ENCODE measurements at places on chromosomes 6 and 20.

- no peak for DNase-seq
Measured at GRCh38 chr6:134529921-134530320, 212.0 kb upstream of the SGK1 start.

GRCh38 chr20:19995220-19995863 lies 21.8 kb upstream of the NAA20 start:
- DNase-seq, result no peak

DNA sequence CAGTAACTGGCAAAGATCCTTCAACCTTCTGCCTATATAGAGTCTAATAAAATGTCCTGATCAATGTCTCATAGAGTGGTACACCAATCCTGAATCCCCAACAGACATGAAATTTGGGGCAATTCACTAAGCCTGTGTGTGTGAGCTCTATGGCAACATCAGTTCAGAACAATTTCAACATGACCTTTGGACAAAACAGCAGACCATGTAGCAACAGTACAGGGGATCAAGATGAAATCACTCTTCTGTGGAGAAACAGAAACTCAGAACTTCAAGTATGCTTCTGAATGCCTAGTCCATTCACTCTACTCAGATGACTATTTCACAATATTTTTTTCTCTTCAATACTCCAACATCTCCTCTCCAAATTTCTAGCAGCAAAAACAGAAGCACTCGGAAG lies 49.1 kb upstream of the OPRM1 start:
- DNase-seq, result no peak

DNA sequence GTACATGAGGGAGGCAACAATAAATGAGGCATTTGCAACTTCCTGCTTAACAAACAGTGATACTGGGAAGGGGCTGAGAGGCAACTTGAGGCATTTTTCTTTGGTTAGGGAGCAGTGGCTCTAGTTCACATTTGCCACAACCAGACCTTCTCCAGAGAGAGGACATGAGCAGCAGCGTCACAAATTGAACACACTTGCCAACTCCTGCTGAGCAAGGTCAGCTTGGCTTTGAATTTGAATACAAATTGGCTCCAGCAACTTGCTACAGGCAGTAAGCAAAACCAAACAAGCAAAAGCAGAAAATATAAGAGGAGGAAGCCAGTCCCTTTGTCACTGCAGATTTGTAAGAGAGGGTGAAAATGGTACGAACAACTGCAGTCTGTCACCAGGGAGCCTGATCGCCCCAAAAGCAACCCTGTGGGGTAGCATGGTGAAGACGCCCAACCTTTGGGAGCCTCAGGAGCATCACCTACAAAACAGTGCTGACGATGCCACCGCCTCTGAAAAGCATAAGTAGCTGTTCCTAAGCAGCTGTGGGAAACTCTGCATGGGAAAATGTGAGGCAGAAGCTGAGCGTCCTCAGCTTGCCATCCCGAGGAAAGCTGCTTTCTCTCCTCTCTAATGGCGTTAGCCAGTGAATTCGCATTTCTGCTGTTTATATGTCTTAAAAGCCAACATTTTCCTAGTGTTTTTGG lies 378.7 kb downstream of the RNGTT start:
- DNase-seq, result no peak

GRCh38 chr6:64553249-64553786 lies 917.7 kb downstream of the PHF3 start:
- DNase-seq, result no peak

DNA sequence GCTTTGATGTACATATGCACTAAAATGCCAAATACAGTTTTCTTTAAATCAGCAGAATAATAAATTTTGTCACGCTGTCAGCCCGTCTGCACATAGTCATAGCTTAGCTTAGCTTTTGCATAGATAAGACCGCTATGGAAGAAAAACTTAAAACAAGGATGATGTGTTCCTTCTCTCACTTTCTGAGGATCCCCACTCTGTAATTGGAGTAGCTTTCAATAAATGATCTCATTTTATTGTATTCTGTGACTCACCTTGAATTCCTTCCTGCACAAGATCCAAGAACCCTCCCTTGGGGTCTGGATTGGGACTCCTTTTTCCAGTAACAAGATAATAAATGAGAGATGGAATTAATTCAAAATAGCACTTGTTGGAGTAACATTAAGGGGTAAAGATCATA lies 186.2 kb downstream of the CDH26 start:
- no peak for DNase-seq

GRCh38 chr20:16616317-16616716 lies 43.1 kb upstream of the KIF16B start:
- DNase-seq, result no peak

DNA sequence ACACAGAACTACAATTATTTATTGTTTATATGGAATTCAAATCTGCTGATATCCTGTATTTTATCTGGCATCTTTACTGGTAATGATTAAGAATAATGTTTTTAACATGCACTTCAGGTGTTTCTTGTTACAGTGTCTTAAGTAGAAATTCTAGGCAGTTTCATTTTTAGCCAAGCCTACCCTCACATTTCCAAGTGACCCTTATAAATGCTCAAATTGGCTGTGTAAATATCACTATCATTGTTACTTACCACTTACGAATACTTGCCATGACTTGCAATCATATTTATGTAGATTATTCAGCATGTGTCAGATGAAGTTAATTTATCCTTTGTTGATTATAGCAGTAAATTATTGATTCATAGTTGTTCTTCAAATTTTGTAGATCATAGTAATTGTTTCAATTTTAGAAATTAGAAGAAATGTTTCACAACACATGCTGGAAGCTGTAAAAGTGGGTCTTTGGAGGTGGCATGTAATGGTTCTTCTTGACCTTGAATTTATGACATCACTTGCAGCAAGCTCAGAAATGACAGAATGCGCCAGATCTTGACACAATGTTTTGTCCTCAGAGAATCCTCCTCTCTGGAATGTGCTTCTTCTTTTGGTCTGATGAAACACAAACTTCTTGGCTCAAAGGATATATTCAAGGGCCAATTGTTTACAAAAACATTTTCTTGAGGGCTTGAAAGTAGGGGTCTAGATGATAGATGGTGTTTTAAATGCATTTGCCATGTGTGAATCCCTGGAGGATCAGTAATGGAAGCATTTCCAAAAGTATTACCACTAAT lies 471.8 kb downstream of the COL12A1 start:
- no peak for DNase-seq

DNA sequence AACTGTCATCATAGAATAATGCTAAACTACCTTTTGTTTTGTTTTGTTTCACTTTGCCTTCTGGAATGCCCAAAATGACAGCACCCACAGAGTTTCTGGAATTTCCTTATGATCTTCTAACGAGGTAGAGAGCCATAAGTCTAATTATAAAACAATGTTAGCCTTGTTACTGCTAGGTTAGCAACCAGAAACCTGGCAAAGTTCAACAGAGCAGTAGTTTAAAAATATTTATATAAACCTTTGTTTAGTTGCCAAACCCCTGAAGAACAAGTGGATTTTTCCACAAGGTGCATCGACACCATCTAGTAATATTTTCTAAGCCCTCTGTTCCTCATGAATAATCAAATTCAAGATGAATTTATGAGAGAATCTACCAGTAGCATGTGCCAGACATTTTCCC lies 27.6 kb upstream of the IPCEF1 start:
- DNase-seq, result no peak

DNA sequence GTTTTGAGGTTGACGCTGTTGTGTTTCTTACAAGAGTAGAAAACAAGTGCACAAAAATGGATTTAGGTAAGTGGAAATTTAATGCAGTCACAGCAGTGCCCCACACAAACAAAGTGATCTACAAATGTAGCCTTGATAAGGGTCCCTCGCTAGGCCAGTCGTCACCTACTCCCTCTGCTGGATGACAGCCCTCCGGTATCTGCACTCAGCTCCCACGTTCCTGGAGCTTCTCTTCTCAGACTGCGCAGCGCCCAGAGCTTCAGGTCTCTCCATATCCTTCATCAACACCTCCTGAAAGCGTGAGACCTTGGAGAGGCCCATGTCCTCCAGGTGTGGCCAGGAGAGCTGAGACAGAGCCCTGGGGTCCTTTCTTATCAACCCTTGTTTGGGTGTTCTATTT lies 58.3 kb upstream of the MAP3K4 start:
- DNase-seq, result no peak

- DNase-seq, result no peak
Measured at GRCh38 chr20:10200330-10200729, 18.3 kb upstream of the SNAP25 start.

GRCh38 chr20:13396826-13397225 lies 175.8 kb downstream of the ISM1 start:
- DNase-seq, result no peak

- DNase-seq, result no peak
Measured at GRCh38 chr6:107064579-107065065, 36.6 kb downstream of the MTRES1 start.

DNA sequence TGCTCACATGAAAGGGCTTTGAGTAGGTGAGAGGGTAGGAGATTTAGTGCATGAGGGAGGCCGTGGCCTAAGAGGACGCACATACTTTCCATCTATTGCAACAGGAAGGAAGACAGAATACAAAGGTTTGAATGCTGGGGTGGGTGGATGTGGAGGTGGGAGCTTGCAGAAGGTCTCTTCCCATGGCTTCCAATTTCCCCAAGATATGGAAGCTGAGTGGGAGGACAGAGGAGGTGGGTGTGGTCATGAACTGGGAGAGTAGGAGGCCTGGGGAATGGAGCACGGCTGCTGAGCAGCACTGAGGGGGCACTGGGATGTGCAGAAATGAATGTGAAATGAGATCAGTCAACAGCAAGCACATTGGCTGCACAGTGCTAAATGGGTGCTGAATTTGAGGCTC lies 70.3 kb downstream of the SCML4 start:
- DNase-seq, result peak; percentile 47

DNA sequence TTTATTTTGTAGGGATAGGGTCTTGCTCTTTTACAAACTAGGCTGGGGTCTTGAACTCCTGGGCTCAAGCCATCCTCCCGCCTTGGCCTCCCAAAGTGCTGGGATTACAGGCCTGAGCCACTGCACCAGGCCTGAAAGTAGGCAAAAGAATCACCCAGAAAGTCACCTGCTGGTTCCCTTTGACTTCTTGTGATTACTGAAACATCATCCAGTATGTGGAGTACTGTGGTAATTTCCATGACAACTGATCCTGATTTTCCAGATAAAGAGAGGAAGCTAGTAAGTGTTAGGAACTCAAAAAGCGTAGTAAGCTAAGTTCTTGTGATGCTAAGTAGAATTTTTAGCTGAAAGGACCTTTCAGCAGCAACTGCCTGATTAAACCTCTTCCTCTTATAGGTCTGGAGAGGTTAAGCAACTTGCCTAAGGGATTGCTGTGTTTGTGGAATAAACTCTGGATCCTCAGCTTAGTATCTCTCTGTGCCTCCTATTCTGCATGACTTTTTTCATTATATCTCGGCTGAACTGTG lies 16.8 kb downstream of the RALY start:
- no peak for DNase-seq

GRCh38 chr20:62120990-62121775 lies 1.1 kb upstream of the LSM14B start:
- DNase-seq, result no peak

DNA sequence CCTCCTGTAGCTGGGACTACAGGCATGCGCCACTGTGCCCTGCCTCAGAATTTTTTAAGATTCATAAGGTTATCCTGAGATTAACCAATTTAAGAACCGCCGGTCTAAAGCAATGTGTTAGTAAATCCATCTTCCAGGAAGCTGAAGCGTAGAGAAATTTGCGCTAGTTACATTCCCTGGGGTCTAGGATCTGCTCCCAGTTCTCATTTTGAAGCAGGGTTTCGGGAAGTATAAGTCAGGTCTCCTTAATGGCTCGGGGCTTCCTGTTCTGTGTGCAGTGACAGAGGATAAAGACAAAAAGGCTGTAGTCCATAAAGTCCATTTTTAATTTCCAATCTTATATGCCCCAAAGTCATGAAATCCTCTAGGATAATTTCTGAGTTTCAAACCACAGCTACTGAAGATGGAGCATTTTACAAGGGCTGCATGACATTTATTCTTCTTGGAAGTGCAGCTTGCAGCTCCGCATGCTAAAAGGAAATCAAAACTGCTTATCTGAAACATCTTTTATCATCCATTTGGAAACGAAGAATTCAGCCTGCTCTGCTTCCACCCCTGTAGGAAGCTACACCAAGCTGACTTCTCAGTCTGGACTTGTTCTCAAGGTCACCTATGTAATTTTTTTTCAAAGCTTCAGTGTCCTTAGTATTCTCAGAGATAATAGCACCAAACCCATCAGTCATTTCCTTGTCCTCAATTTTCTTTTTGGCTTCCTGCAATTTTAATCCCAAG lies 326.1 kb downstream of the PRL start:
- DNase-seq, result no peak

DNA sequence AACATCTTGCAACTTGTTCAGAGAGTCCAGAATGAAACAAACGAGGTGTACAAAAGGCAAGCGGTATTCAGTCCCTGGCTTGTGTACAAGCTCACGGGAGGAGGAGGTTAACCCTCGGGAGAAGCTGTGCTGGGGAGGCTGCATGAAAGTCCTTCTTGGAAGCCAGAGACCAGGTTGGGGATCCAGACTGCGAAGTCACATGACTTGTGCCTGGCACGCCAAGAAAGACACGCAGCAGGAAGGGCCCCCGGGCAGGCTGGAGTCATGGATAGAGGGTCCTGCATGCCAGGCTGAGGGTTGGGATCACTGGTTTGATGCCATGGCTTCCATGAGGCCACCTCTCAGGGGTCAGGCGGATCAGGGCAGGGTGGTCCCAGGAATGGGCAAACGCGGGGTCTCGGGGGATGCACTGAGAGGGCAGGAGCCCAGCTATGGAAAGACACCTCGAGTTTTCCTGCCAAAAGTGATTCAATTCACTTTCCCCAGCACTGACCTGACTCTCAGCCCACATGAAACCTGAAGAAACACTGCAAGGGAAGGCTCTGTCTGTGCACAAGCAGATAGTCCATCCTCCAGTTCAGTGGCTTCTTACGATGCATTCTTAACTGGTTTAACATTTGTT lies 79.4 kb downstream of the DLL1 start:
- DNase-seq, result no peak

GRCh38 chr6:140108167-140108566 lies 733.7 kb upstream of the CITED2 start:
- no peak for DNase-seq

DNA sequence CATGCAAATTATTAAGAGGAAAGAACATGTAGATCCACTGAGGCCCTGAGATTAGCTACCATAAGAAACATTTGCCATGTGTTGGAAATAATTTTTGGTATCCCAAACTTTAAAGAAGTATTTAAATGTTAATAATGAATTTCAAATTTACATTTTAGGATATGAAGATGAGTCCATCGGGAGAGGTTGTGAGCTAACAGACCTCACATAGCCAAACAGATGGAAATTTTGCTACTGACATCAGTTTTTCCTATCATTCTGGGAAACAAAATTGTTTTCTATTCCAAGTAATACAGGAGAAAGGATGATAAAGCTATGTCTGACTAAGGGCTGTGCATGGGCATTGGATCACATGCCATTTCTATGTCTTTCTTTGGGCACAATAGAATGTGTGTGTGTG lies 809.6 kb downstream of the TENT5A start:
- no peak for DNase-seq

- no peak for DNase-seq
Measured at GRCh38 chr6:152378169-152378568, 259.0 kb downstream of the SYNE1 start.

- no peak for DNase-seq
Measured at GRCh38 chr6:14243597-14243996, 126.0 kb downstream of the CD83 start.

GRCh38 chr6:164359441-164359840 lies 944.9 kb downstream of the QKI start:
- DNase-seq, result no peak

GRCh38 chr6:142811923-142812322 lies 133.1 kb downstream of the HIVEP2 start:
- no peak for DNase-seq

GRCh38 chr20:57205606-57206219 lies 60.7 kb downstream of the BMP7 start:
- no peak for DNase-seq

GRCh38 chr6:39440039-39440426 lies 117.5 kb upstream of the KCNK16 start:
- DNase-seq, result no peak

Measured in stimulated activated CD4-positive, alpha-beta T cell treated with anti-CD3 and anti-CD28 coated beads, Interleukin-4, amount 100 ng/mL, for 4 hours (primary cell).